ENCODE measurements at places on chromosomes 6 and 20. TPM values are rescaled to one million over a fixed set of nuclear protein-coding genes. Genes with fewer than 3 reads are reported as not detected.

PCSK2 gene
- not detected for total RNA-seq

DYNLRB1 gene
- total RNA-seq: 147 TPM

USP49 gene
- total RNA-seq: 0.84 TPM

MAD2L1BP gene
- 37.7 TPM for total RNA-seq

GPR31 gene
- total RNA-seq: not detected

GRM1 gene
- not detected for total RNA-seq

CD93 gene
- total RNA-seq: not detected

RAD21L1 gene
- not detected for total RNA-seq

MOG gene
- total RNA-seq: not detected

ZNFX1 gene
- total RNA-seq: 10.1 TPM

CDK19 gene
- total RNA-seq: 5.2 TPM

MATN4 gene
- not detected for total RNA-seq

ABT1 gene
- total RNA-seq: 14.3 TPM
